ENCODE measurements at places on chromosomes 5 and 9.

GRCh38 chr9:81574405-81574804 lies 114.9 kb downstream of the TLE1 start:
- DNase-seq, result no peak

GRCh38 chr5:138258704-138259292 lies 15.6 kb downstream of the GFRA3 start:
- no peak for DNase-seq

- no peak for DNase-seq
Measured at GRCh38 chr9:8533681-8534080, 734.1 kb upstream of the DMAC1 start.

DNA sequence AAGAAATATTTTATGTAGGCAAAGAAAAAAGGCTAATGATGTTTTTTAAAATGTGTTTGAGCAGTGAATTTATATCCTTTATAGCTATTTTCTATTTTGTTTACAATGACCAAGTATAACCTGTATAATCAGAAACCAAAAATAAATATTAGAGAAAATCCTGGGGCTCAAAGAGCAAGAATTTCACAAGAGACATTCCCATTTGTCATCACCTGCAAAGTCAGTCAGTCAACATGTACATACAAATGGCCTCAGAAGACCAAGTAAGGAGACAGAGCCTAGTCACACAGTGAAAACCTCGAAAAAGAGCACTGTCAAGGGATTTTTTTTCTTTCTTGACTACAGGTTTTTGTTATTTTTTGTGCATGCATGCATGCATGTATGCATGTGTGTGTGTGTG lies 231.4 kb downstream of the GLIS3 start:
- DNase-seq, result no peak

DNA sequence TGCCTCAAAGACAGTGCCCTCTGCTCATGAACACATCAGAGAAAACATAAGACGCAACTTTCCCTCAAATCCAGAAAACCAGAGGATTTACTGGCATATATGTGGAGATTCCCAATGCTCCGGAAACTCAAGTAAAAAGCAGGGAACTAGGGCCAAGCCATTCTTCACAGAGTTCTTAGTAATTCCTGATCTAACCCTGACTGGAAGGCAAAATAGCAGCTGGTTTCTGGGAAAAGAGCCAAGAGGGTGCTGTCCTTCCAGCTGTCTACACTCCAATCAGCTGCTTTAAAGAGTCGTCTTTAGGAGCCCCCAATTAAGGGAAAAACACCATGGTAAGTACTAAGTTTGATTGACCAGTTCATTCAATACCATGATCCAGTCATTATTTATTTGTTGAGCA lies 49.6 kb downstream of the GNA14 start:
- DNase-seq, result no peak

GRCh38 chr9:88996921-88997235 lies 5.6 kb downstream of the S1PR3 start:
- DNase-seq, result no peak

DNA sequence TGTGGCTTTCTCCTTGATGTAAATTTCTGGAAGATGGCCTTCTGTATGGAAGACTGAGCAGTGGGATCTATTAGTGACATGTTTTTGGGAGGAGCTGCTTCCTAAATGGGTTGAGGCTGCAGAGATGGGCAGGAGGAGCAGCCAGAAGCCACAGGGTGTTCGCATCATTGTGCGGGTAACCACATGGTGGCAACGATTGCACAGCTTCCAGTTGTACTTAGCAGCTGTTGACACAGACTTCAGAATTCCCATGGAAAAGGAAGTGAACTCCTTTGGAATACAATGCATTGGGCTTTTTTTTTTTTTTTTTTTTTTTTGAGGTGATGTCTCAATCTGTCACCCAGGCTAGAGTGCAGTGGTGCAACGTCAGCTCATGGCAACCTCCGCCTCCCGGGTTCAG lies 297.3 kb downstream of the NR3C1 start:
- DNase-seq, result no peak
